ENCODE measurements at places on chromosomes 1 and 21.
A peak's percentile ranks its signal among the peaks of the same experiment; 100 is the strongest.

DNA sequence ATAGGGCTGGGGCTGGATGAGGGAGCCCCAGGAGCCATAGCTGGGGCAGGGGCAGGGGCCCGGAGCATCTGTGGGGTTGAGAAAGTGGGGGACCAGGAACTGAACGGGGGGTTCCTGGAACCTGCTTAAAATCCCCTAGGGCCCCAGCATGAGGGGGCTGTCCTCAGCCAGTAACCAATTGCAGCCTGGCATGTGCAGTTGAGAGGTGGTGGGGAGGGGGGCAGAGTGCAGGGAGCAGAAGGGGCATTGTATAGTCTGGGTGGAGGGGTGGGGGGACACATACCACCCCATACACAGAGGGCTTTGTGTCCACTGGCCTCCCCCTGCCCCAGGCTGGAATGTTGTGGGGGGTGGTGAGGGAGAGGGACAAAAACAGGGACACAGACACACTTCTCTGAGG is at the start of gene MPZ:
Gene MPZ, minus strand, starts transcription at position 101 of the 400 bp plus-strand sequence. Its CDS starts 63 bp downstream, at position 38.
- H3K4me1 ChIP-seq, result peaks cover 40% of the 10 kb centered on the region
- DNase-seq, result no peak
- H3K27me3 ChIP-seq, result no peaks in the 10 kb centered on the region
- no peak within 1 kb of the TSS for H3K4me3 ChIP-seq
- no peaks in the 10 kb centered on the region for H3K36me3 ChIP-seq
- H3K27ac ChIP-seq, result no peak within 1 kb of the TSS

- H3K27ac ChIP-seq, result no peak overlapping the region
- DNase-seq, result no peak
- no peak overlapping the region for H3K4me3 ChIP-seq
- H3K4me1 ChIP-seq, result peaks cover 36% of the 10 kb centered on the region
- H3K36me3 ChIP-seq, result no peaks in the 10 kb centered on the region
Observed at GRCh38 chr1:89605692-89606091, 27.2 kb upstream of the LRRC8C start.

- H3K27ac ChIP-seq, result no peak overlapping the region
- no peaks in the 10 kb centered on the region for H3K4me1 ChIP-seq
- no peaks in the 10 kb centered on the region for H3K36me3 ChIP-seq
- no peaks in the 10 kb centered on the region for H3K27me3 ChIP-seq
- no peak overlapping the region for H3K4me3 ChIP-seq
Observed at GRCh38 chr1:221655766-221656305, 86.1 kb downstream of the DUSP10 start.

GRCh38 chr21:36966066-36966820 is at the start of gene HLCS:
TSS of gene HLCS (minus strand) at chr21:36966669. CDS start at chr21:36966638, 31 bp downstream.
- no peaks in the 10 kb centered on the region for H3K4me1 ChIP-seq
- peak within 1 kb of the TSS; percentile 78 for H3K4me3 ChIP-seq
- DNase-seq, result peak; percentile 58
- no peaks in the 10 kb centered on the region for H3K27me3 ChIP-seq
- no peaks in the 10 kb centered on the region for H3K36me3 ChIP-seq

DNA sequence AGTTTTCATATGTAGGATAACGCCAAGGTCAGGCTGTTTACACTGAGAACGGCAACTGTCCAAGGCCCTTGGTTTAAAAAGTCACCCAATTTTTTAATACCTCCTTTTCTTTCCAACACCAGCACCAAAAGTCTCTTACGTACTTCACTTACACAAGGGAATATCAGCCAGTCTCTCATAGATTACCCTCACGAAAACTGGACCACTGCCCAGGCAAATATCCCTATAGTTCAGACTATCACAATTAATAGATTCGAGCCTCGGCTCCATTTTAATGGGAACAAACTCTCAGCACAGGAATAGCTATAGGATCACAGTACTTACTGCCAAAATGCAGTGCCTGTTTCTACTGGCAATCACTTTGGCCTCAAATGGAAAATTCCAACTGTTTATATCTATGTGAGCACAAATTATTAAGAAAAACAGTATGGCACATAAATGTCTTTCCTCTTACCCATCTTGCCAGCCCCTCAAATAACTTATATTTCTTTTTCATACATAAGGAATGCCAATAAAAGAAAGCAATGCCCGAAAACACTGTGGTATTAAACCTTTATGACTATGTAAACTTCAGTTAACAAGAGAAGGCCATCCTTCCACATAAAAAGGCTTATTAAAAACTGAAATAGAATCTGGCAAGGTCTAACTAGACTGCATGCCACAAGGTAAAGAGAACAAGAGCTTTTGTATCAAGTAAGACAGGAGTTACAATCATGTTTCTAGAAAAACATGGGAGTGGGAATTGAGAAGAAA is 97.8 kb downstream of the SLC45A1 start:
- no peaks in the 10 kb centered on the region for H3K27me3 ChIP-seq
- no peak for DNase-seq
- peaks cover 49% of the 10 kb centered on the region for H3K4me1 ChIP-seq
- peak overlapping the region; percentile 7 for H3K27ac ChIP-seq
- no peaks in the 10 kb centered on the region for H3K36me3 ChIP-seq
